ENCODE measurements at places on chromosomes 13 and 19. TPM values are rescaled to one million over a fixed set of nuclear protein-coding genes. Genes with fewer than 3 reads are reported as not detected.

Gene GFY
- polyA plus RNA-seq: not detected

Gene LIM2
- 0.30 TPM for polyA plus RNA-seq

Gene ACP7
- 0.38 TPM for polyA plus RNA-seq

Gene NTN5
- polyA plus RNA-seq: 0.68 TPM

Gene PPM1N
- polyA plus RNA-seq: 0.09 TPM

Gene GRK1
- 0.12 TPM for polyA plus RNA-seq

Gene NXNL1
- polyA plus RNA-seq: not detected

Gene SRRM5
- polyA plus RNA-seq: 0.67 TPM

Gene PINLYP
- 16.6 TPM for polyA plus RNA-seq

Gene NFILZ
- not detected for polyA plus RNA-seq

Gene JSRP1
- 1.3 TPM for polyA plus RNA-seq

Gene ZNF418
- polyA plus RNA-seq: 21.9 TPM

Gene CPB2
- 0.14 TPM for polyA plus RNA-seq

Gene CEACAM8
- polyA plus RNA-seq: 0.20 TPM

Gene PRR19
- polyA plus RNA-seq: 1.4 TPM

Gene PSG6
- polyA plus RNA-seq: not detected

Gene SPTBN4
- 1.5 TPM for polyA plus RNA-seq

Gene NLRP7
- not detected for polyA plus RNA-seq

Gene MEF2B
- polyA plus RNA-seq: 1.6 TPM

Gene ATXN8OS
- 0.25 TPM for polyA plus RNA-seq

Gene CEACAM20
- not detected for polyA plus RNA-seq

Gene ZNF175
- polyA plus RNA-seq: 20.0 TPM

Gene IGFL2
- 0.09 TPM for polyA plus RNA-seq
